GOT3 (cell line): ENCODE measurements at places on chromosomes 12 and 14.

GRCh38 chr14:24439830-24440605 lies 2.6 kb downstream of the SDR39U1 start:
- no peak for DNase-seq

- no peak for DNase-seq
These were observed 27.8 kb downstream of the TBX3 start for GRCh38 chr12:114655934-114656749.

- no peak for DNase-seq
These were observed 54.0 kb upstream of the PDE3A start for GRCh38 chr12:20314328-20314727.

DNA sequence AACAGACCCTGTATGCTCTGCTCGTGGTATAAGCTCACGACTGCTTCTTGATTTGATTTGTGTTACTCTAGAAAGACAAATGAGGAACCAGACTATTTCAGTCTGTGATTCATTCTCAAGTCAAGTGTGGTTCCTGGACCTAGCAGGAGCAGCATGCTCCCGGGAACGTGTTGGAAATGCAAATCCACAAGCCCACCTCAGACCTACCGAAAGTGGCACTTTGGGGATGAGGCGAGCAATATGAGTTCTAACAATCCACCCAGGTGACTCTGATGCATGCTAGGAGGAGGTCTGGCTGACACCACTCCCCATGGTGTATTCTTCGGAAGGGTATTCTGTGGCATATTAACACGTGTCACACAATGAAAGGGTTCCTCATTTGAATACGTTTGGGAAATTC lies 59.5 kb upstream of the TMX1 start:
- DNase-seq: no peak

GRCh38 chr12:15757553-15758255 lies 31.5 kb downstream of the EPS8 start:
- DNase-seq: no peak

DNA sequence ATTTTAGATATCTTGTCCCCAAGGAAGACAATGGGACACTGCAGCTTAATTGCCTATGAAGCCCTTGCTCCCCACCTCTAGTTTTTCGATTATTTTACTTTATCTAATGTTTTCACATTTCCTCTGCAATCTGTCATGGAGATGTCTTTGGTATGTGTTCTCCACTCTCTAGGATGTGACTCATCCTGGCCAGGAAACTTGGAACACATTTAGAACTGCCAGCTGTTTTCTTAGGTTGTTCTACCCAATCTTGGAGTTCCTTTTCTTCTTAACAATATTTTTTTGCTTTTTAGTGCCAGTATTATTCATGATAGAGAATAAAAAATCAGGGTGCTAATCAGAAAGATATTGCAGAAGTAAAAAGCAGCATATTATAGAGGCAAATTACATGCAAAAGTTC lies 101.7 kb upstream of the CLEC14A start:
- no peak for DNase-seq

- DNase-seq: no peak
These were observed 103.9 kb downstream of the ZFP36L1 start for GRCh38 chr14:68688872-68689371.

GRCh38 chr12:103313894-103314293 lies 181.9 kb downstream of the C12orf42 start:
- DNase-seq: no peak

DNA sequence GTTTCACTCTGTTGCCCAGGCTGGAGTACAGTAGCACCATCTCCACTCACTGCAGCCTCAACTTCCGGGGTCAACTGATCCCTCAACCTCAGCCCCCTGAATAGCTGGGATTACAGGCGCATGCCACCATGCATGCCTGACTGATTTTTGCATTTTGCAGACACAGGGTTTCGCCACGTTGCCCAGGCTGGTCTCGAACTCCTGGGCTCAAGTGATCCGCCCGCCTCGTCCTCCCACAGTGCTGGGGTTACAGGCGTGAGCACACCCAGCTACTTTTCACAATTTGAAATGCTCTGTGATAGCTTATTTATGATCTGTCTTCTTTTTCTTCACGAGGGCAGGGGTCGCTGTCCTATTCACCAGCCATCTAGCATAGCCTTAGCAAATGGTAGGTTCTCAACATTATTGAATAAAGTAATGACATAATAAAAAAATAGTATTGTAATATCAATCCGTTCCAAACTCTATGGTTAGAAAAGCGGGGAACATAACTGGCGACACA lies 477 bp upstream of the DDX47 start:
- DNase-seq: no peak

DNA sequence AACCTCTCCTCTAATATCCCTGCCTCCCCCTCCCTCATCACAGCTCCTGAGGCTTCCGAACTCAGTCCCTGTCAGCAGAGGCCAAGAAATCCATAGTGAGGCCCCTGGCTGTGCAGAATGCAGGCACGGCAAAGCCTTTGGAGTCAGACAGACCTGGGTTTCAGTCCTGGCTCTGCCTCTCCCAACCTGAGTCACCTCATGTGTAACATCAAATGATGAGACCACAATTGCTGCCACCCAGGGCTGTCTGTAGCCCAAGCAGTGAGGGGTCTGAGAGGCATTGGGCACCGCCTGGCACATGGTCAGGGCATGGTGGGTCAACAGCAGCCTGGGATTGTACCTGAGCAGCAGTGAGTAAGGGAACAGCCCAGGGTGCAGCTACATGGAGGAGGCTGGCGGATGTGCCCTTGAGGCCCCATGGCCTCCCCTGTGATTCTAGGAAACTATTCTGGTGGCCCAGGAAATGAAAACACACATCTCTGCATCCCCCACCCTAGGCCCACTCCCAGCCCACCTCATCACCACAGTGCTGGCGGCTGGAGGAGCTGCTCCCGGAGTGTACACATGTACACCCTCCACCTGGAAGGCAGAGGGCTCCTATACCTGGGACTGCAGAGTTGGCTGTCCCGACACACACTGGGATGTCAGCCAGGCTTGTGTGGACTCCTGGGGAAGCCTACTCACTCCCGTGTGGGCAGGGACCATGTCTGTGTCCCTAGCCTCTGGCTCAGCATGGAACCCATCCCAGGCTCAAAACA lies 7.7 kb downstream of the ANKRD33 start:
- DNase-seq: no peak

- no peak for DNase-seq
These were observed 32.5 kb upstream of the SSPN start for GRCh38 chr12:26162905-26163304.

GRCh38 chr12:94308612-94309011 lies 151.1 kb downstream of the CEP83 start:
- DNase-seq: no peak
